ENCODE measurements at places on chromosomes 3 and 15.

GRCh38 chr3:119733812-119734211, 31.0 kb downstream of the CFAP91 start:
- DNase-seq, result no peak

DNA sequence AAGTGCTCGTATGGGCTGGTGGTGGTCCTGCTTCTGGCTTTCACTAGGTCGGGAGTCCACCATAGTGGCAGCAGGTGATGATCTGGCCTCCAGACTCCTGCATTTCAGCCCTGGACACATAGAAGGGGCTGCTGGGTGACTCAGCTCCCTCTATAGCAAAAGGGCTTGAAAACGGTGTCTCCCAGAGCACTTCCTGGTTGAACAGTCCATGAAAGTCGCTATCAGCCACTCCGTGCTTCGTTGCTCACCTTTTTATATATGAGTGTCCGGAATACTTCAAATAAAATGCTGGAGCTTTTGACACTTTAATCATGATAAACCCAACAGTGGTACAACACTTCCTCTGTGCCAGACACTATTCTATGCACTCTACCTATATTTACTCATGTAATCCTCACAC, 213.2 kb downstream of the PDZRN3 start:
- DNase-seq, result no peak

- no peak for DNase-seq
These were observed 50.0 kb downstream of the PRKAR2A start for GRCh38 chr3:48797626-48798025.

DNA sequence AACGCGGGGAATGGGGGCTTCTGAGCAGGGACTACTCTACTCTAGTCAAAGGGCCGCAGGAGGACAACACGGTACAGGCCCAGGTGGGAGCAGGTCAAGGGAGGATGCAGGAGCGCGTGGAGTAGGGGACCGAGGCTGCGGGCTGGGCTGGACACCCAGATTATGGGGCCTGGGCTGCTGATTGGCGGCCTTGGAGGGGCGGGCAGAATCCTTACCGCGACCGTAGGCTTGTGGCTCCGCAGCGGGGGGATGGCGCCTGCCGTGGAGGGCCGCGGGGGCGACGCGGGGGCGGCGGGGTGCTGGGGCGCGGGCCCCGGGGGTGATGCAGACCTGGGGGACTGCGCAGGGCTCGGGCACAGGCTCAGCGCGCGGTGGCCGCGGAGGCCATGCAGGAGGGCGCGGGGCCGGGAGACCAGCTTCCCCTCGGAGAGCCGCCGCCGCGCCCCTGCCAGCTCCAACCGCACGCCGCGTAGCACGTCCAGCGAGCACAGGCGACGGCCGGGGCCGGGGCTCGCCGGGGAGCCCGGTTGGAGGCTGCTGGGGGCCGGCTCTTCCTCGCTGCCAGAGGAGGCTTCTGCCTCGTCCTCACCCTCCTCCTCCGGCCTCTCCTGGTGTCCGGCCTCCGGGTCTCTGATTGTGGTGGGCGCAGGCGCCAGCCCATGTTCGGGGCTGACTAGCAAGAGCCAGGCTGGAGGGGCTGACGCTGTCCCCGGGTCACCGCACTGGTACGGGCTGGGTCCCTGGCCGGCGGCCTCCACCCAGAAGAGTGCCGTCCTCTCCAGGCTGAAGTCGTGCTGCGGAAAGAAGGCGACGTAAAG, 12.9 kb downstream of the UBAP1L start:
- no peak for DNase-seq

GRCh38 chr15:93360976-93361375, 272.0 kb upstream of the RGMA start:
- no peak for DNase-seq

DNA sequence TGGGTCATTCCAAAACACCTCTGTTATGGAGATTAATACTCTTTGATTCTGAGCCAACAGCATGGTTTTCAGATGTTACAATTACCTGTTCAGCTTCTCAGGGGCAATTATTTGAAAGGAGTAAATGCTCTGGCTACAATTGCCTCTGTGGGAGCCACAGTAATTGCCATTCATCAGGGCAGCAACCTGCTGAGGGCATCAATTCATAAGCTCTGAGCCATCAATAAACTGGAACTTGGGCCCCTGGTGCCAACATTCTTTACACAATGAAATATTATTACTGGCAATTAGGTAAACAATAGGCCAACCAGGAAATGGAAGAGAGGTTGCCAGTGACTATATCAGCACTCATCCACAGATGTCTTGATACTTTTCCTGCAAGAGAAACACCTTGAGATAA, 660.8 kb downstream of the MECOM start:
- no peak for DNase-seq

- DNase-seq, result no peak
These were observed 104.3 kb upstream of the PRR20G start for GRCh38 chr3:127392156-127392490.

GRCh38 chr3:36597422-36597821, 166.9 kb downstream of the DCLK3 start:
- no peak for DNase-seq

GRCh38 chr3:12938258-12938711, 96.9 kb upstream of the RPL32 start:
- DNase-seq, result no peak

DNA sequence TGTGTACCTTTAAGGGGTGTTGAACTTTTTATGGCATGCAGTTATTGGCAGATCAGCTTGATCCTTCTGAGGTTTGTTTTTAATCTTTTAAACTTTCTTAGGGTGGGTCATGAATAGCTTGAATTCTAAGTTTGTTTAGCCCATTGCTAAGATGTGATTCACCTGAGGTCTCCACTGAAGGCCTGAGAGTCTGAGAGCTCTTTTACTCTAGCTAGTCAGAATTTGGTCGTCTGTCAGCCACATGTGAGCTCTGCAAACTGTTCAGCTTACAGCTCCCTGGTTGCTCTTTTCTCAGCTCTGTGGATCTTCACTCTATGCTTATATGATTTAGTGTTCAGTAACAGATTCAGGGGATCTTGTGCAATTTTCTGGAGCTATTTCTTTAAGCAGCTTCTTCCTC, 161.3 kb downstream of the ABHD5 start:
- no peak for DNase-seq

DNA sequence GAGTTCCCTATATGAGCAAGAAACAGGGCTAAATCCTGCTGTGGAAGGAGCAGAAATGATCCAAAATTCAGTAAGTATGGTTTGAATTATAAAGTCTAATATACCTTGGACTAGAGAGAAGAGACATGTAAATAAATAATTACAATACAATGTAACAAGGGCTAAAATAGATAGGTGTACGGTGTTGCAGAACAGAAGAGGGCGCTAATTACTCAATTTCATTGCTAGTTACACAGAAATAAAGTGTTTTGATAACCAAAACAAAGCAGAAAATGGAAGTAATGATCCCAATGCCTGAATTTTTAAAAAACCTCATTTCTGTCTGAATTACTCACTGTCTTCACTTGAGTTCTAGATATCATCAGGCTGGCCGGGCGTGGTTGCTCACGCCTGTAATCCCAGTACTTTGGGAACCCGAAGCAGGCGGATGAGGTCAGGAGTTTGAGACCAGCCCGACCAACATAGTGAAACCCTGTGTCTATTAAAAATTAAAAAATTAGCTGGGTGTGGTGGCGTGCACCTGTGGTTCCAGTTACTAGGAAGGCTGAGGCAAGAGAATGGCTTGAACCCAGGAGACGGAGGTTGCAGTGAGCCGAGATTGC, 8.3 kb upstream of the PLCH1 start:
- DNase-seq, result peak; percentile 88

GRCh38 chr15:88209111-88209510, 47.4 kb downstream of the NTRK3 start:
- no peak for DNase-seq

DNA sequence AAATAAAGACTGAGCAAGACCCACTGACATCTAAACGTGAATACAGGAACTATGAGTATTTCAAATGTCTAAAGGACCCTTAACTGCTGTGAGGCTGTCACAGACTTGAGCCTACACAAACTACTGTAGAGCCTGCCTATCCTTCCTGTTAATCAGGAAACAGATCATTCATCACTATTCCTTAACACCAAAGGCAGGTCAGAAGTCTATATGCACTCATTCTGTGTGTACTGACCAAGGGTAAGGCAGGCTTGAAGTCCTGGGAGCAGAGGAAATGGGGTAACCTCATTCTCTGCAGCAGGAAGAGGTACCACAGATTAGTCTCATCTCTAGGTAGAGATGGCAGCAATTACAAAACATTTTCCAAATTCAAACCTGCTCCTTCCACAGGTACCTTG, 30.7 kb downstream of the NPTN start:
- DNase-seq, result no peak

GRCh38 chr3:122246199-122246598, 62.7 kb downstream of the CASR start:
- DNase-seq, result no peak

DNA sequence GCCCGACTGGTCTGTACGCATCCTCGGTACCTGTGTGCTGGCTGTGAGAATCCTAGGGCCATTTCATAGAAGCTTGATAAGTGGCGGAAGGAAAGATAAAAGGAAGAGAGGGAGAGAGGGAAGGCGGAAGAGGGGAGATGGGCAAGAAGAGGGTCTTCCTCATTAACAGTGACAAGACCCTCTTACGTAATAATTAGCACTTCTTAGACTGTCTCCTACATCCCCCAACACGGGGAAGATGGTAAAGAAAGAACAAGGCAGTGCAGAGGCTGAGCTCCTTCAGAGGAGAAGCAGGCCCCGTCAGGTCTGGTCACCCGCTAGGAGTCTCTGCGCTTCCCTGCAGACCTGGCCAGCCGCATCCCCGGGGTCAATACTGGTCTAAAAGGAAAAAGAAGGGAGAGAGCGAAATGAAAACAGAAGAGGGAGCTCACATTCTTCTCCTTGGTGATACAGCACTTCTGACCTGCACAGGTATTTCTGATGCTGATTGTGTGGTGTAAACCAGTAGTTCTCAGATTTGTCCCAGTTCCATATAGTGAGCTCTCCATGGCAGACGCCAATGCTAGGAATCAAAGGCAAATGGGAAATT, 19.0 kb upstream of the FAM240A start:
- DNase-seq, result no peak

DNA sequence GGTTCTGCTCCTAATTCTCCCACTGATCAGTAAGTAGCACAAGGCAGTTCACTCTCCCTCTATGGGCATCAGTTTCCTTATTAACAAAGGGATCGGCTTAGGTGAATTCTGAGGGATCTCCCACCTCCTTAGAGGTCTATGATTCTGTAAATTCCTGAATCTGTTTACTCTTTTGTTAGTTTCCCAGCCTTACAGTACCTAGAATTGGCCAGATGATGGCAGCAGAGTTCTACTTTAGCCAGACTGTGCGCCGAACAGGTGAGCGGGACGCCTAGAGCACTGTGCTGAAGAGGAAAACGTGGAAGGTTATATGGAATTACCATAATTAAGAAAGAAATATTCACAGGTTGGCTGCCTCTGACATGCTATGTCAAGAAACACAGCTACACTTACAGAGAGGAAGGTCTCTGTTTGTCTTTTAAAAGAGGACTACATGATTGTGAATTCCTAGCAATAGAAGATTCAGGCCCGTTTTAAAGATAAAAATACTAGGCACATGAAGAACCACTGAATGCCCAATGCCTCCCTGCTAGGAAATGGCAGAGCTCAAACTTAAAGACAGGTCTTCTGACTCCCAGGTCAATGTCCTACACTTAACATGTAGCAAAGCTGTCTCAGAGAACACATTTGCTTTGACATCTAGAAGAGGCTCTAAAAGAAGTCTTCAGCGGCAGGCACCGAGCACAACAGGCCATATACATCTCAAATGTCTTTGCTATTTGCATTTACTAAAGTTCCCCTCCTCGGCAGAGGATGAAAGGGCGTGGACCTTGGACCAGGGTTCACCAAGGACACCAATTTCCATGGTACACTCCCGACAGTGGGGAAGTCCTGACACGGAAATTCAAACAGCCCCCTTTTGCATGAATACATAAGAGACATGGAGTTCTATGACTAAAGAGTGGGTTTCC, 259.9 kb downstream of the FGF12 start:
- peak; percentile 69 for DNase-seq

Data from hematopoietic multipotent progenitor cell treated with erythropoietin and hydrocortisone succinate and interleukin-3 and kit ligand, for 6 days (in vitro differentiated cells).